ENCODE measurements at places on chromosomes 1 and 21.

- ATAC-seq = no peak
Measured at GRCh38 chr1:247681288-247681897, 1.9 kb upstream of the OR13G1 start.

DNA sequence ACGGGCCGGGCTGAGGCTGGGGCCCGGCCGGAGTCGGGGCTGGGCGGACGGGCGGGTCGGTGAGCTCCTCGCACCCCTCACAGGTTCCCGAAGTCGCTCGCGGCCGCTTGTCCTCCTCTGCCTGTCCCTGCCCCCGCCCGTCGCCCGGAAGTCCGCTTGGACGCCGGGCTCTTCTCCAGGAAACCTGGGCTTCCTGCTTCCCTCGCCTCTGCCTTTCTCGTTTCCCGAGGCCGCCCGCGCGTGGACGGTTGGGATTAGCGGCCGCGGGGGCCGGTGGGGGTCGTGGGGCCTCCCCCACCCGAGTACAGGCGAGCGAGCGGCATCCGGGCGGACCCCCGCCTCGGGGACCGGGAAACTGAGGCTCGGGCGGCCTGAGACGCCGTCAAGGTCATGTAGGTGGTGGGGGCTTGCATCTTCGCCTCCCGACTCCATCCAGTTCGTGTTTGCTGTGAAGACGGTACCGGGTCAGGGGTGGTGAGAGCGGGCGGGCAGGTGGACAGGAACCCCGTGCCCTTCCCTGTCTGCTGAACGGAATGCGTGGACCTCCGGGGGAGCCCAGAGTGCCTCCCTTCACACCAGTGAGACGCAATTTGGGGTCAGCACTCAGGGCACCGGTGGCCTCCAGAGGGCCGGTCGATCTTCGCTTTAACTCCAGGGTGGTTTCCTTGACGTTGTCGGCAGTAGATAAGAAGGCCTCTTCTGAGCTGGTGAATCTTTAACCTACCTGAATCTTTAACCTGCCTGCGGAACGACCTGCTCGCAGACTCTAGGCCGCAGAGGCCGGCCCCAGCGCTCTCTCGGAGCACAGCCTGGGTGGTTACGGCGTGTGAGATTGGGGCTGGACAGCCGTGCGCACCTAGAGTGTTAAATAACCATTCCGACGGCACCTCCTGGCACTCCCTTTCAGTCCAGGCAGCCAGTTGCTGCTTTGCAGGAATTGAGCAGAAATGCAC lies 686 bp downstream of the ARF1 start:
- peak; percentile 11 for ATAC-seq

DNA sequence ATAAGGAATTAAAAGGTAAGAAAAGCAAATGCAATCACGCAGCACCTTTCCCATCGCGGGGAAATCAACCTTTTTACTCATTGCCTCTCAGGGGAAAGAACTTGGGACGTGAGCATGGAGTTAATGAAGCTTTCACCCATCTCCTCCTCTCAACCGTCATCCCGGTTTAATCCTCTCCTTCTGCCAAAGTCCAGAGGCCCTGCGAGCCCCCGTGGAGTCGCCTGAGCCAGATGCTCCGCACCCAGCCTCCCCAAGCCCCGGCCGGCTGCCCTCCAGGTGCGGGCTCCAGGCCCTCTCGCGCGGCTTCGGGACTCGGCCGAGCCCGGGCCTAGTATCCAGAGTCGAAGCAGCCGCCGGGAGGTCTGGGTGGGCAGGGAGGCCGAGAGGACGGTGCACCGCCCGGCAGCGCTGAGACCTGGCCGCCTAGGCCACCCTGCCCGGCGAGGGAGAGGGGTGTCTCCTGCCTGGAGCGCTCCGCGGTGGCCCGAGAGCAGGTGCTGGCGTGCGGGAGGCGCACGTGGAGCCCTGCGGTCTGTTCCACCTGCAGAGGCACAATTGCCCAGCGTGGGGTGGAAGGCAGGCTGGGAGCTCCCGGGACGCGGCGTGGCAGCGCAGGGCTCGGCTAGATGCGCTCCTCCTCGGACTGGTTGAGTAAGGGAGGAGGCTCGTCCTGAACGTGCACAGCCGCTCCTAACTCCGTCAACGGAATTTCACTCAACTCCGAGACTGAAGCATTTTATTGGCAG lies 218.5 kb downstream of the SDCCAG8 start:
- ATAC-seq = no peak

DNA sequence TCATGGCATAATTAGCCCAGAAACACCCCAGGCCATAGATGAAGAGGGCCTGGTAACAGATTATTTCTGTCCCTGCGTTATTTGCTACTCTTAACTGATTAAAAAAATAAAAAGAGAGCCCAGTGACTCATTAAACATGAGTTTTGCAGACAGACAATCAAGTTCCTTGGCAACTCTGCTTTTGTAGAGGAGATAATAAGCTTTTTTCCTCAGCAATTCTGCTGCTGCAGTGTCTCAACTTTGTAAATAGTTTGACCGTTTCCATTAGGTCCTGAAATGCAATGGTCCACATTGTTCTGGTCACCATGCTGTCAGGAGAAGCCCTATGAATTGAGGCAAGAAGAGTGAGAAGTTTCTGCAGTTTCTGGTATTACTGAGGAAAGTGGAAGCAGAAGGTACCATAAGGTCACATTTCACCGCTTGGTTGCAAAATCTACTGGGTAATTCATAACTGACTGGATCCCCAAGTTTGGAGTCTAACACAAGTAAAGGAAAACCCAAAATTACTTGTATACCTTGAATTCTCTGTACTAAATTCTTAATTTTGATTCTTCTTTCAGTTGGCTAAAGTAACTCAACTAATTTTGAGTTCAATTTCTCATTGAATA lies 139.5 kb downstream of the ZZZ3 start:
- ATAC-seq = no peak

DNA sequence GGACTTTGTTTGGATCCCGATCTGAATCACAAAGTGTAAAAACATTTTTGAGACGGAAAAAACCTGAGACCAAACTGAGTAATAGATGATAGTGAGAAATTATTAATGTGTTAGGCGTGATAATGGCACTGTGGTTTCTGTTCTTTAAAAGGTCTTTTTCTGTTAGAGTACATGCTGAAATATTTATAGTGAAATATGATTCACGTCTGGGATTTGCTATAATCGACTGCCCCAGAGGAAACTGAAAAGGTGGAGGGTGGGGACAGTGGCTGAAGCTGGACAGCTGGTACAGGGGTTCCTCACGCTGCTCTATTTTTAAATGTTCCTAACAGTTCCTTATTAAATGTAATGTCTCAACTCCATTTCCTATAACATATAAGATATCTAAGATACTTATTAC lies 11.2 kb downstream of the URB1 start:
- ATAC-seq = no peak

GRCh38 chr1:230735447-230735846 lies 11.7 kb upstream of the CAPN9 start:
- ATAC-seq = no peak

DNA sequence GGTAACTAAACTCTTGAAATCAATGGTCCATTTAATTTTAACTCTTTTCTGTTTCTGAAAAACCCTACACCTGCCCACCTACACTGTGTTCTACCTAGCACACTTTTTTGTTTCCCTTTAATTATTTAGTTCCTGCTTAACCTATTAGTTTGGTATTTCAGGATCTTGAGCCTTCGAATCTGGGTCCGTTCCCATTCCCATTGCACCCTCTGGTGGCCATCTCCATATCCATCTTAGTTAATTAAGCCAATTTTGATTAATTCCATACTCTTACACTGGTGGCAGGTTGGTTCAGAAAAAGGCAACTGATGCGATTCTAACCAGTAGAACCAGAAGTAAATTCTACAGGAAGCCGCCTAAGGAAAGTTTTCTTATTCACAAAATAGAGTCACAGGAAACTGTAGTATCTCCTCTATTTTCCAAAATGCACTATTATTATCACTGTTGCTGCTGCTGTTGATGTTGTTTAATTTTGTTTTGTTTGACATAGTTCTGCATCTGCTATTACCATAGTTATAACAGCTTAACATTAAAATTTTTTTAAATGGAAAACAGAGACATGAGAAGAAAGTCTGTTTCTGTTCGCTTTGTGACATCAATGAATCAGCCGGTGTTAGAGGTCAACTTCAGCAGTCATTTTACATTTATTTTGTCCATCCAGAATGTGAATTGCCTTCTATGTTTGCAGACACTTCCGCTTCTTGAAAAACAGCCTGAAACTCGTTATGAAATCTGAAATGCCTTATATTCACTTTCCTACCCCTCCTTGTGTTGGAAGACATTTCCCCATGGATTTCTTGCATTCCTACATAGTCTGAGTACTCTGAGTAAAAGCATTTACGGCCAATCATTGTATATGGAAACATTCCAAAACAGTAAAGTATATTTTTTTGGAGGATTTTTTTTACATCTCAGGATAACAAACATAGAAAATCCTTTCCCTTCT lies 115.5 kb upstream of the NCAM2 start:
- ATAC-seq = no peak

DNA sequence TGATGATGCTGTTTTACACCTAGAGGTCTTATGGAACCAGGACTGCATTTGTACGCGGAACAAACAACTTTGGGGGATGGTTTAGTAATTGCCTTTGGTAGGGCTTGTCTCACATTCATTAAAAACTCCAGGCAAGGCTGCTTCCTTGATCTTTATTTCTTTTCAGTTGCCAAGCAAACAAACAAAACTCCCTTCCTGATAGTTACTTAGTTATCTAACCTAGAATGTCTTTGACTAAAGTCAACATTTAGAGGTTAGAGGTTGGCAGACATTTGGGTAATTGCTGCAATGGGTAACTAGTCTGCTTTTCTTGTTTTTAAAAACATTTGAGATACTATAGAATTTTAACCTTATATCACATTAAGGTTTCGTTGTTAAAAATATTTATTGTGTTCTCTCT lies 500.9 kb upstream of the PTBP2 start:
- no peak for ATAC-seq

- no peak for ATAC-seq
Measured at GRCh38 chr1:61162520-61163258, 80.3 kb downstream of the NFIA start.

DNA sequence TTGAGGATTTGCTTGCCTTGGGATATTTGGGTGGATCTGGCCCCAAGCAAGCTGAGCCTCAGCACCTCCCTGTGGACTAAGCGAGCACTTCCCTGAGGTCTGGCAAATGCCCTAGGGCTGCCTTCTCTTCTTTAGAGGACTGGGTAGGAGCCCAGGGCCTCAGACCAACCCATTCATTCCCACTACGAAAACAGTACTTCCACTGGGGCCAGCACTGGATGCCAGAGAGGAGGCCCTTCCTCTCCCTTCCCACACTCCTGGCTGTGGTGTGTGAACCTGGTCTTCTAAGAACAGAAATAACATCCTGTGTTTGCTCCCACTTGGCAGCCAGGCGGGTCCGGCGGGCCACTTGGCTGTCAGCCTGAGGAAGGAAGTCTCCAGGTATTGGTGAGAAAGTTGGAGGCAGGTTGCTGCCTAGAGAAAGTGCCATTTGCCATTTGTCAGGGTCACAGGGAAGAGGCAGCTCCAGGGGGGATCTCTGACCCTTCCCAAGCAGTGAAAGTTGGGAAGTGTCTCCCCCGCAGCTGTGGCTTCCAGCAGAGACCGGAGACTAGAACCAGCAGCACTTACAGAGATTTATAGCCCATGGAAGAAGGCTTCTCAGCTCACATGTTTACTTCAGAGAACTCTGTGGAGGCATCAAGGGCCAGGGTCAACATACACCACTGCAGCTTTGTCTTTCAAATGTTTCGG lies 323.5 kb downstream of the SIPA1L2 start:
- ATAC-seq = no peak
